Left hindlimb (tissue), 1 donor: ENCODE measurements at places on chromosomes 16 and 17.
A peak's percentile ranks its signal among the peaks of the same experiment; 100 is the strongest.

DNA sequence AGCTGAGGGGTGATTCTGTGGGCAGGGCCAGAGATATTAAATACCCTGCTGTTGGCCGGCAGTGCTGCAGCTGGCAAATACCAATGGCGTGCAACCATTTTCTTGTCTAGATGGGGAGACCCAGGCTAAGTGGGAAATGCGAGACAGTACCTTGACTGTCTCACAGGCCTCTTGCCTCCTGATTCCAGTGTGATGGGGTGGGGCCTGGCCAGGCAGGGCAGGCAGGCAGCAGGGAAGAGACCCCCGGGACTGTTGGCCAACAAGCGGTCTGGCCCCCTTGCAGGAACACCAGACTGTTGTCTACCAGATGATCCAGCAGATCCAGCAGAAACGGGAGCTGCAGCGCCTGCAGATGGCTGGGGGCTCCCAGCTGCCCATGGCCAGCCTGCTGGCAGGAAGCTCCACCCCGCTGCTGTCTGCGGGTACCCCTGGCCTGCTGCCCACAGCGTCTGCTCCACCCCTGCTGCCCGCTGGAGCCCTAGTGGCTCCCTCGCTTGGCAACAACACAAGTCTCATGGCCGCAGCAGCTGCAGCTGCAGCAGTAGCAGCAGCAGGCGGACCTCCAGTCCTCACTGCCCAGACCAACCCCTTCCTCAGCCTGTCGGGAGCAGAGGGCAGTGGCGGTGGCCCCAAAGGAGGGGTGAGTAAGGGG, 5.7 kb upstream of the CISD3 start:
- peak; percentile 85 for DNase-seq

GRCh38 chr16:50819706-50820105, 77.8 kb downstream of the CYLD start:
- no peak for DNase-seq

DNA sequence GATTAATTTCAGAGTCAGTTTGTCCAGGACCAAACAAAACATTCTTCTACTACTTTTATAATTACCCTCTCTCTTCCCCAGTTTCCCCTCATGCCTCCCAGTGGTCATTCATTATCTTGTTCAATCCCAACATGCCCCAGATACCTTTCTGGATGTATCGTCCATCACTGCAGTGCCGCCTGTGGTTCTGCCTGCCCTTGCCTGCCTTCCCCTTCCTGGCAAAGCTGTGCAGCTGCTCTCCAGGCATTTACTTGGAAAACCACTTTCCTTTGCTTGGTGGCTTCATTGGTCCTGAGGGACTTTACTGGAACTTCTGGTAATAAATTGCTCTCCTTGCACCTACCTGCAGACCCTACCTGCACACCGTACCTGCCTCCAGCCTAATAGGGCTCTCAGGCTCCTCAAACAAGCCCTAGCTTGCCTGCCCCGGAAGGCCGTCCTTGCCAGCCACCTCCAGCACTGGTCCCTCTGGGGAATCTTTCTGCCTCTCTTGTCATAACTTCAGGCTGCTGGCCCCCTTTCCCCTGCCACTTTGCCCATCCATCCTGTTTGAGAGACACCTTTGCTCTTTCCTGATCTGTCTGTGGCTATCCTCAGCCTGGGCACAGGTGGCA, 19.5 kb upstream of the MSI2 start:
- DNase-seq = no peak

GRCh38 chr16:23435500-23435899, 17.5 kb downstream of the COG7 start:
- no peak for DNase-seq

DNA sequence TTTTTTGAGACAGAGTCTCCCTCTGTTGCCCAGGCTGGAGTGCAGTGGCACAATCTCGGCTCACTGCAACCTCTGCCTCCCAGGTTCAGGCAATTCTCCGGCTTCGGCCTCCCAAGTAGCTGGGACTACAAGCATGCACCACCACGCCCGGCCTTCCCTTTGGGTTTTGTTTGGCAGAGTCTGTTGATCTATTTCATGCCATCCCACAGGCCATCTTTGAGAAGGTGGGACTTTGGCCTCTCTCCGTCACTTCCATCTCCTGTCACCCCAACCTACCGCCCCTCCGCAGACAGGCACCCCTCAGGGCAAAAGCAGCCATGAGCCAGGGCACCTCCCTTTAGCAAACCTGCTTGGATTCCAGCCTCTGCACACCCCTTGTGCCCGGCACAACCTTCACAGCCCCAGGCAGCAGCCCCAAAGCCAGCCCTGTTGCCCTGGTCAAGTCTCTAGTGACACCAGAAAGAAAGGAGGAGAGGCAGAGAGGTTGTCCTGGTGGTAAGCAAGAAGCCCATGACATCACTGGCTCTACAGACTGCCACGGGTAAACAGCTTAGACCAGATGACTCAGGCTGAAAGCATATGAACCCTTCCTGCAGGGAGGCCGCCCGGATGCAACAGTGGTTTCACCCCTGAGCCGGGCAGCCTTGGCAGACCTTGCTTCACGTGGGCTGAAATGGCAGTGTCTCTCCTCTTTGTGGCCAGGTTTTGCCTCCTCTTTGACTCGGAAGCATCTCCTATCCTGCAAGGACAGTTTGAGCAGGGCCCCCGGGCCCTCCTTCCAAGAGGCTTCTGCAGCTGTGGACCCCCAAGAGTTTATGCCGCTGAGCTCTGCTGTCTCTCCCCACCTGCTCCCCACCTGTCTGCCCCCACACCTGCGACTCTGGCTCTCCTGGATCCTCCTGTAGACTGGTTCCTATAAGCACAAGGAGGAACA, 8.1 kb upstream of the TIMP2 start:
- DNase-seq = no peak

- peak; percentile 48 for DNase-seq
Measured at GRCh38 chr16:84864326-84864955, 44.7 kb downstream of the CRISPLD2 start.

- DNase-seq = no peak
Measured at GRCh38 chr17:60416368-60416925, 5.8 kb upstream of the CHCT1 start.

DNA sequence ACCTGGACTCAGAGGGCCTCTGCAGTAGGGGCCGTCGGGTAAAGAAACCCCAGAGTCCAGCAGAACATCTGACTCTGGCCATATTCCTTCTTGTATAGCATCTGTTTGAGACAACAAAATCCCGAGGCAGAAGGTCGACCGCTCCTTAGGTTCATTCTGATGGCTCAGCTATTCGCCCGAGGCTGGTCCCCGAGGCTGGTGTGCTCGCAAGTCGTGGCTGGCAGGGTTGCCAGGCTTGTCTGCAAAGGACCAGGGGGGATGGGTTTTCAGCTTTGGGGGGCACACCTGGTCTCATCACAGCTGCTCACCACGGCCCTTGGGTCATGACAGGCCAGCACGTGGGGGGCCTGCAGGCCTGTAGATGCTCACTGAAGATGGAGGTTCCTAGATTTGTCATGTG, 119.1 kb downstream of the BANP start:
- DNase-seq = no peak

- peak; percentile 70 for DNase-seq
Measured at GRCh38 chr16:57084257-57084770, 8.1 kb upstream of the CPNE2 start.

DNA sequence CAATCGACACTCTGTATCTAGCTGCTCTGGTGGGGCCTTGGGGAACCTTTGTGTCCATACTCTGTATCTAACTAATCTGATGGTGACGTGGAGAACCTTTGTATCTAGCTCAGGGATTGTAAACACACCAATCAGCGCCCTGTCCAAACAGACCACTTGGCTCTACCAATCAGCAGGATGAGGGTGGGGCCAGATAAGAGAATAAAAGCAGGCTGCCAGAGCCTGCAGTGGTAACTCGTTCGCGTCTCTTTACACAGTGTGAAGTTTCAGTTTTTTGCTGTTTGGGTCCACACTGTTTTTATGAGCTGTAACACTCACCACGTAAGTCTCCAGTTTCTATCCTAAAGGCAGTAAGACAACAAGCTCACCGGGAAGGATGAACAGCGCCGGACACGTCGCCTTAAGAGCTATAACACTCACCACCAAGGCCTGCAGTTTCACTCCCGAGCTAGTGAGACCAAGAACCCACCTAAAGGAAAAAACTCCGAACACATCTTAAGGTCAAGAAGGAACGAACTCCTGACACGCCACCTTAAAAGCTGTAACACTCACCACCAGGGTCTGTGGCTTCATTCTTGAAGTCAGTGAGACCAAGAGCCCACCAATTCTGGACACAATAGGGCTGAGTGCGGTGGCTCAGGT, 64.6 kb downstream of the KPNA2 start:
- no peak for DNase-seq
